ENCODE measurements at places on chromosomes 4 and X.

- DNase-seq, result no peak
Measured at GRCh38 chr4:87973283-87974169, 2.0 kb upstream of the SPP1 start.

DNA sequence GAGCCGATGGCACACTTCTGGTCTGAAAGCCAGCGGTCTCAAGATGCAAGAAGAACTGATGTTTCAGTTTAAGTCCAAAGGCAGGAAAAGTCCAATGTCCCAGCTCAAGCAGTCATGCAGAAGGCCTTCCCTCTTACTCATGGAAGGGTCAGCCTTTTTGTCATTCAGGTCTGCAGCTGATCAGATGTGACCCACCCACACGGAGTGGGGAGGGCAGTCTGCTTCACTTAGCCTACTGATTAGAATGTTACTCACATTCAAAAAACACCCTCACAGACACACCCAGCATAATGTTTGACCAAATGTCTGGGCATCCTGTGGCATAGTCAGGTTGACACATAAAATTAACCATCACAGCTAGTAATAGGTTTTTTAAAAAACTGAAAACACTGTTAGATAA lies 6.6 kb downstream of the HCCS start:
- no peak for DNase-seq

DNA sequence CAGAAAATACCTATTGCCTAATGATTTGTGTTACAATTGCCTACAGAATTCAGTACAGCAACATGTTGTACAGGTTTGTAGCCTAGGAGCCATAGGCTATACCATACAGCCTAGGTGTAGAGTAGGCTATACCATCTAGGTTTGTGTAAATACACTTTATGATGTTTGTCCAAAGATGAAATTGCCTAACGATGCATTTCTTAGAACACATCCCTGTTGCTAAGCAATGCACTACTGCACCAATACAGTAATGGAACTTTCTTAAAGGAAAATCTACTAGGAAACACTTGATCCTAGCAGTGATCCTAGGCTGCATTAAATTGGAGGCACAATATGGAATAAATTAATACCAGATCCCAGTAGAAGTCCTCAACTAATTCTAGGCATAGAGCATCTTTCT lies 18.3 kb downstream of the NOA1 start:
- DNase-seq, result no peak

- DNase-seq, result no peak
Measured at GRCh38 chrX:53374923-53375322, 47.5 kb downstream of the SMC1A start.

DNA sequence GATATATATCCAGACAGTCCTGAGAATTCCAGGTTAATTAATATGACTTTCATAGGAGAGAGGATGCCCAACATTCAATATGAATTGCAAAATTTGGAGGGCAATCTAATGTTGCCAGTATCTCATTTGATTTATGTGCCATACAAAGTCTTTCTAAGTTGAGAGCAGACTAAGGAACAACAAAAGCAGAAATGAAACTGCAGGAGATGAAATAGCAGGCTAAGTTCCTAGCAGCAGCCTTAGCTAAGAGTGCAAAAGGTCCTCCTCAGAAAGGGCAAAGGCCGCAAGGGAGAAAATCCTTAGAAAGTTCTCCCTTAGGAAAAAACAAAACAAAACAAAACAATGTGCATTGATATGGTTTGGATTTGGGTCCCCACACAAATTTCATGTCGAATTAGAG lies 602.9 kb upstream of the HTR2C start:
- DNase-seq, result no peak

DNA sequence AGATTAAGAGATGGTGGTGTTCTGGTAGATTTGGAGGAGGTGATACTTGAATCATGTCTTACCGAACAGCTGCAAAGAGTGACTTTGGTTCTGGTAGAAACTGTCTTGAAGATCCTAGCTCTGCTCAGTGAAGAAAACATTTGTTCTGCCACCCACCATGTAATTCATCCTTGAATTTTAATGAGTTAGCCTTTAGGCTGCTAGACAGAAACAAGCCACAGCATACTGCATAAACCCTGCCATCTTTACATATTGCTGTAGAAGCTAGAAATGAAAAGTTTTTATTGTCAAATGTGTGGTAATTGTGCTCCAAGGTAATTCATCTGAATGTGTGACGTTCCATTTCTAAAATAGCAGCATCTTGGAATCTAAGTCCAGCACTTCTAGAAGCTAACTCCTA lies 161.0 kb upstream of the RAPGEF2 start:
- no peak for DNase-seq

GRCh38 chr4:17081179-17081578 lies 182.7 kb upstream of the LDB2 start:
- no peak for DNase-seq

DNA sequence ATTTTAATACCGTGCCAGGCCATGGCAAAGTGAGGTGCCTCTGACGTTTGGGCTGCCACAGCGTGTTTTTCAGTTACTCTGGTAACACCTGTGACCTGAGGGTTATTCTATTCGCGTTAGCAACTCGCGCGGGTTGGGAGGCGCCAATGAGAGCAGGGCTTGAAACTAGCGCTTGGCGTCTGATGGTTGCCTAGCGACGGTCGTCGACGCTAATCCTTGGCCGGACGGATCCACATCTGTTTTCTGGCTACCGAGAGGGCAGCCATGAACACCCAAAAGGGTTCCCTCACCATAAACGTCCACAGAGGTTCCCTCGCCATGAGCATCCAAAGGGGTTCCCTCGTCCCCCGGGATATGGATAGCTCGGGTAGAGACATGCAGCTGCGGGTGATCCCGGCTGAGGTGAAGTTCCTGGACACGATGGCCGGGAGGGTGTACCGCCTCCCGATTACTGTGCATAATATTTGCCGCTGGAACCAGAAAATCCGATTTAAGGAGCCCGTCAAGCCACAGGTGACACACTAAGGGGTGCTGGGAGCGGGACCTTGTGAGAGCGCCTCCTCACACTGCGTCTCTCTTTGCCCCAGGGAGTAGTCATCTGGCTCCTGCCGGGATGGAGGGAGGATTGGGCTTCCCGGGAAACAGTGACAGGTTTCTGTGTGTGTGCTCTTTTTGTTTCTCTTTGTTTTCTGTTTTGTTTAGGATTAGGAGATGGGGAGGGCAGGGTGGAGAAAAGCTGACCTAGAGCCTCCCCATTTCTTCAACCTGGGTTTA lies at the start of gene CFAP47:
TSS of gene CFAP47 (plus strand) at position 199 of the 774 bp plus-strand sequence. CDS start at position 265, 66 bp downstream.
- DNase-seq, result no peak

GRCh38 chrX:39850630-39851152 lies 247.1 kb downstream of the BCOR start:
- DNase-seq, result no peak
